ENCODE measurements at places on chromosomes 11 and 22.
A peak's percentile ranks its signal among the peaks of the same experiment; 100 is the strongest.

DNA sequence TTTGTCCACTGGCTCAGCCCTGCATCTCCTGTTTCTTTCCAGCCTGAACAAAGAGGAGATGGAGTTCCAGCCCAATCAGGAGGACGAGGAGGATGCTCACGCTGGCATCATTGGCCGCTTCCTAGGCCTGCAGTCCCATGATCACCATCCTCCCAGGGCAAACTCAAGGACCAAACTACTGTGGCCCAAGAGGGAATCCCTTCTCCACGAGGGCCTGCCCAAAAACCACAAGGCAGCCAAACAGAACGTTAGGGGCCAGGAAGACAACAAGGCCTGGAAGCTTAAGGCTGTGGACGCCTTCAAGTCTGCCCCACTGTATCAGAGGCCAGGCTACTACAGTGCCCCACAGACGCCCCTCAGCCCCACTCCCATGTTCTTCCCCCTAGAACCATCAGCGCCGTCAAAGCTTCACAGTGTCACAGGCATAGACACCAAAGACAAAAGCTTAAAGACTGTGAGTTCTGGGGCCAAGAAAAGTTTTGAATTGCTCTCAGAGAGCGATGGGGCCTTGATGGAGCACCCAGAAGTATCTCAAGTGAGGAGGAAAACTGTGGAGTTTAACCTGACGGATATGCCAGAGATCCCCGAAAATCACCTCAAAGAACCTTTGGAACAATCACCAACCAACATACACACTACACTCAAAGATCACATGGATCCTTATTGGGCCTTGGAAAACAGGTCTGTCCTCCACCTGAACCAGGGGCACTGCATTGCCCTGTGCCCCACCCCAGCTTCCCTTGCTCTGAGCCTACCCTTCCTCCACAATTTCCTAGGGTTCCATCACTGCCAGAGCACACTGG is 5.0 kb downstream of the FTH1 start:
- no peak for DNase-seq

DNA sequence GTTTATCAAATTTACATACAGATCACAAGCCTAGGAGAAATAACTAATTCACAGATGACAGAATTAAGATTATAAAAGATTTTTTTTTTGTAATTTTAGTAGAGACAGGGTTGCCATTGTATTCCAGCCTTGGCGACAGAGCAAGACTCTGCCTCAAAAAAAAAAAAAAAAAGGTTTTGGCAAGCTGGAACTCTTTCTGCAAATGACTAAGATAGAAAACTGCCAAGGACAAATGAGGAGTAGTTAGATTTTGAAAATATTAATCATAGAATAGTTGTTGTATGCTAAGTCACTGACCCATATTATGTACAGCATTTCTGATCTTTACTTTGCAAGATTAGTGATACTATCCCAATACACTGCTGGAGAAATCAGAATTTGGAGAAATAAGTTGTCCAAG is 99.2 kb downstream of the C11orf65 start:
- no peak for DNase-seq

GRCh38 chr11:130278745-130279144 is 36.0 kb downstream of the ZBTB44 start:
- DNase-seq = no peak

- DNase-seq = no peak
Measured at GRCh38 chr11:104774578-104774977, 123.7 kb downstream of the CASP12 start.

DNA sequence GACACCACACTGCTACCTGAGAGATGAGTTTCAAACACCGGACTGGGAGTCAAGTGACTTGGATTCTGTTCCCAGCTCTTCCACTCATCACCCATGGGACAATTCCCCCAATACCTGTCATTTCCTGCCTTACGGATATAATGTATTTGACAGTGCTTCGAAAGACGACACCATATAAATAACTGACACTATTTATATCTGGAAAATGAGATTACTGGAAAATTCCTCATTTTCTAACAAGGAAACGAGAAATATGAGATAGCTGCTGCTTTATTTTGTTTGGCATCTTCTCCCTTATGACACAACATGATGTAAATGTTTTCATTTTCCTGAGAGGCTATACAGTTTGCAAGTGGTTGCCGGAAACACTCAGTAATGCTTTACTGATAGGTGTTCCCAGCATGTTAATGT is 8.6 kb downstream of the HSCB start:
- peak; percentile 89 for DNase-seq

GRCh38 chr11:1453611-1454034 is 33.0 kb downstream of the MOB2 start:
- DNase-seq = no peak

DNA sequence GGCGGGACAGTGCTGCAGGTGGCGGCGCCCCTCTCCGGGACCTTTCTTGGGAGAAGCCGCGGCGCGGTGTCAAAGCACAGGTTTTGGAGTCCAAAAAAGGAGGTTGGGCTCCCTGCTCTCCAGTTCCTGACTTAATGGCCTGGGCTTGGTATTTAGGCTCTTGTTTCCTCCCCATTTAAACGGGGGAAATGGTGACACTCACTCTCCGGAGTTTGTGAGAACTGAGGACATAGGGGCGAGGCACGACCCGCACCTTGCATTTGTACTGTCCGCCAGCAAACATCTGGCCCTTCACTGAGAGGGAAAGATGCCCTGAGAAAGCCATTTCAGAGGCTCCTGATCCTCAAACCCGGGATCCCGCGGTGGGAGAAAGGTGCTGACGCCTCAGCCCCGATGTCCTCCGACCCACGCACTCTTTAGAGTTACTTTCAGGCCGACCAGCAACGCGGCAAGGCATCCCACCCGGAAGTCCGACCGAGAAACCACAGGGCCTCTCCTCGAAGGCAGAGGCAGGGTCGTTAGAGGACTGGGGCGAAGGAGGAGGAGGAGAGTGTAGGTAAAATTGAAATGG is 2.9 kb upstream of the WDR74 start:
- no peak for DNase-seq

DNA sequence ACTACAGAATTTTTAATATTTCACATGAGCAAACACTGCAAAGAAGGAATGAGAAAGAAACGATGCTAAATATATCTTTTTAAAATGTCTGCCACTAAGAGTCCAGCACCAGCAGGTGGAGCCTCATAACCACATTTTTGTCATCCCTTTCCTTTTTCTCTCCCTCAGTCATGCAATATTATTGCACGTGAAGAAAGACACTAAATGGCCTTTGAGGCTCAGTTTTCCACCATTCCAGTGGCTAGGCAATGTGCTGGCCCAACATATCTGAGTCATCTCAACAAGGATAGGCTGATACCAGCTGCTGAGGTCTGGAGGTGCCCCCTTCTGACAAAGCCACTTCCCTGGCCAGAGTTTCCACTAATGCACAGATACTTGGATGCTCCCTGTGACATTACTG is 1.8 kb downstream of the ALKBH8 start:
- DNase-seq = peak; percentile 57

DNA sequence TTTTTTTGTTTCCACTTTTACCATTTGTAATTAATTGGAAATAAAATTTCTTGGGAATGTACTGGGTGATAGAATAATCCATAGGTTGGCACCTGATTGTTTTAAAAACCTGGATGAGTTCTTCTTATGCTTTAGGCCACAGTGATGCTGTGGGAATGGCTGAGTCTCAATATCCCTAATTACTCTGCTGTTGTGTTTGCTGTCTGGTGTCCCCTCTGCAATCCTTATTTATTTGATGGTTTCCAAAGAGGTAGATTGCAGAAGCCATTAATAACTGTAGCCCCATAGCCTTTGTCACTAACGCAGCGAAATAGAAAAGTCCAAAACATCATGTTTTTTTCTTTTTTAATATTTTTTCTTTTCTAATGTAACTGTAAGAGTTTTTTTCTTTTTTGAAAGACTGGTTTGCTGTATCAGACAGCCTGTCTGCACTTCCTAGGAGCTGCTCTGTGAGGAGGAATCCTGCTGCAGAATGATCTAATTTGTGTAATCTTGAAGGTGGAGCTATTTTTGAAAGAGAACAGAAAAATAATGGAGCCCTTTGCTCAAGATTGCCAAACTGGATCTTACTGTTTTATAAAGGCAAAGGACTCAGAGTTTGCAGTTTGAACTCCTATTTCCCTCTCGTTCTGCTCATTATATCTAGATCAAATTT is 14.9 kb downstream of the PACS1 start:
- DNase-seq = no peak

GRCh38 chr11:63490551-63491239 is at the start of gene PLAAT5:
TSS of gene PLAAT5 (minus strand) at chr11:63491167. CDS start at chr11:63491034, 133 bp downstream.
- DNase-seq = no peak

- DNase-seq = no peak
Measured at GRCh38 chr22:20864186-20864908, 5.5 kb downstream of the SNAP29 start.

DNA sequence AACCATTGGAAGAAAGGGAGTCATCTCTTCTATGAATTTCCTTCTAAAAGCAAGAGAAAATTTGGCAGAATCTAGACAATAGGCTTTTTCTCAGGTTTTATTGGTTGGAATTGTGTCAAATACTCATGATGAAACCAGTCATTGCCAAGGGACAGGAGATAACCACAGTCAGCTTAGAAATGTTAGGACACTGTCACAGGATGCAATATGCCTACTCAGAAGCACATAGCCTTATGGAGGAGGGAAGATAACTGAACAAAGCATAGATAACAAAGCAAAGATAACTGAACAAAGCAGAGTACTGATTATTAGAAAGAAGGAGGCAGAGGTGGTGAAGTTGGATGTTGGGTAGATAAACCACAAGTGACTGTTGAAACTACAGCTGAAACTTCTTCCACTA is 303.5 kb upstream of the PDGFD start:
- no peak for DNase-seq

GRCh38 chr11:90197377-90197776 is 25.5 kb downstream of the CHORDC1 start:
- DNase-seq = no peak

GRCh38 chr22:46390652-46391301 is 55.3 kb downstream of the TRMU start:
- peak; percentile 14 for DNase-seq

DNA sequence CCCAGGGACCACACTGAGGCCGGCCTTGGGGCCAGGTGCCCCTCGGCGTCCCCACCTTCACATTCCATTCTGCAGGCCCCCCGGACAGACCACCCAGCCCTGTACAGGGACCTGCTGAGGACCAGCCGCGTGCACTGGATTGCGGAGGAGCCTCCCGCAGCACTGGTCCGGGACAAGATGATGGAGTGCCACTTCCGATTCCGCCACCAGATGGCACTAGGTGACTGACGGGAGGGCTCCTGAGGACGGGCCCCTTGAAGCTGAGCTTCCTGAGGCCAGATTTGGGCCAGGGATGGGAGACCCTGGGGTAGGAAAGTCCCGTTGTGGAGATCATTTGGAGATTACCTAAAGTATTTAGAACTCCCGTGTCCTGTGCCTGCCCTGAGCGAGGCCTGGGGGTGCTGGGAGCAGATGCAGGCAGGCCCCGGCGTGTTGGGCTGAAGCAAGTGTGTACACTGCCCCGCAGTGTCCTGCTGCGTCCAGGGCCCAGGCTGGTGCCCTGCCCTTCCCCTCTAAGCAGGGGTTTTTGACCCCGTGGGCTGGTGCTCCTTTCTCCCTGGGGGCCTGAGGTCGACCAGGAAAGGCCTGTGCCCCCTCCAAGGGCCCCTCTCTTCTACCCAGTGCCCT is 20.0 kb downstream of the TRMU start:
- peak; percentile 53 for DNase-seq

DNA sequence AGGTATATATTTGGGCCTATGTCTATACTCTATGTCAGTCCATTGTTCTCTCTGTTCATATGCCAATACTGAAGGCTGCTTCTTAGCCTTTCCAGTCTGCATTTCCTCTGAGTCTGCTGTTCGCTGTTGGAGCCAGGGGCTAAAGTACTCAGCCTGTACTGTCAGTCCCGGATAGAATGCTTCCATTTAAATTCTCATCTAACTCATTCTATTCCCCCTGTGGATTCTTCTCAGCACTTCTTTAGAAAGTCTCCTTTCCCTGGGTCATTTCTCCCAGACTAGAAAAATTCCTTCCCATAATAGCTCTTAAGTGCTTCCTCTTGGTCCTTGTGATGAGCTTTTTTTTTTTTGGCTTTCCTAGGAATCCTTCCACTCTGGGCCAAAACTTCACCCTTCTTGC is 293.1 kb downstream of the KIRREL3 start:
- no peak for DNase-seq

GRCh38 chr11:65446446-65447277 is 24.1 kb downstream of the NEAT1 start:
- peak; percentile 62 for DNase-seq

Data from astrocyte of the spinal cord (primary cell).